ENCODE measurements at places on chromosomes 12 and 14.

DNA sequence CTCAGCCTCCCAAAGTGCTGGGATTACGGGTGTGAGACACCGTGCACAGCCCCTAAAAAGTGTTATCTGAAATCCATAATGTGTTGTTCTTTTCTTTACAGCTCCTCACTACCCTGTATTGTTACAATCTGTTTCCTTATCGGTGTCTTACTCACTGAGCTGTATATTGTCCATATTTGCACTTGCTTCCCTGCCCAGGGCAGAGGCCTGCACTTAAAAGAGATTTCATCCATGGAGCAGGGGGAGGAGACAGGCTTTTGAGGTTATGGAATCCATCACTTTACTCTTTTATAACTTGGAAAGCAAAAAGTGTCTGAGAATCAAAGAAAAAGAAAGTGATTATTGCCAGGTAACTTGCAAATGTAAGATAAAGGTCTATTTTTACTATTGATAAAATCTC lies 251.0 kb downstream of the DIO2 start:
- no peak for DNase-seq

DNA sequence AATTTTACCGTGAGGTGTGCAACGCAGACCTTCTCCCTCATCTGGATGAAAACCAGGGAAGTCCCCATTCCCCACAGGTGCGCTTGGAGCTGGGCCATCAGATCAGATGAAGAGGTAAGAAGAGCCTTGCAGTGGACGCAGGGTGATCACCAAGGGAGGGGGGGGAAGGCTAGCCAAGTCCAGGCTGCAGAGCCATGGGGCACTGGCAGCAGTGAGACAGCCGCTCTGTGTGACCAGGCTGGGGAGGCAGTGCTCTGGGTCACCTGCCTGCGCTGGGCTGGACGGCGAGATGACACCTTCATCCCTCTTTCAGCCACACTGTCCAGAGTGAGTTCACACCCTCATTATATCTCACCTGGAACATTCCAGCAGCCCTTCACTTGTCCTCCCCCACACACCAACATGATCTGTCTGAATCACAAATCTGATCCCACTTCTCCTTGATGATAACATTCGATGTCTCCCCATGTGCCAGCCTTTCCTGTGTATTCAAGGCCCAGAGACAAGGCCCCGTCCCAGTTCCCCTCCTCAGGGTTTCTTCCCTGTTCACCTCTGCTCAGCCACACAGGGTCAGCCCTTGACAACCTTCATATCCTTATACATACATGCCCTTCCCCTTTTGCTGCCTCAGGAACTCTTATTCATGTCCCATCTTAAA lies 65.9 kb upstream of the VASH1 start:
- DNase-seq = no peak

DNA sequence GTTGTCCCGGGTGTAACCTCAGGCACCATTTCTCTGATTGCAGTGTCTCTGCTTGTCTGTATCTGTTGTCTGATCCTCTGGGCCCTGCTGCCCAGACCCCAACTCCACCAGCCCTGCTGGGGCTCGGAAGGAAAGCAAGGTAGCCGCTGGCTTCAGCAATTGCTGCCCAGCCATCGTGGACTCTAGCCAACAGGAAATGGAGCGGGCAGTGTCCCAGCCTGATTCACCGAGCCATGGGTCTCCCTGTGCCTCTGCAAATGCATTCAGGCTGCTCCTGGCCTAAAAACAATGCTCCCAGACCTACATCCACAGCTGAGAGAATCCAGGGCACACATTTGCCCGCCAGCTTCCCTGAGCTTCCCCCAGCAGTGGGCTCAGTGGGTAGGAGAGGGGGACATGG lies 9.2 kb downstream of the TUNAR start:
- DNase-seq = no peak

DNA sequence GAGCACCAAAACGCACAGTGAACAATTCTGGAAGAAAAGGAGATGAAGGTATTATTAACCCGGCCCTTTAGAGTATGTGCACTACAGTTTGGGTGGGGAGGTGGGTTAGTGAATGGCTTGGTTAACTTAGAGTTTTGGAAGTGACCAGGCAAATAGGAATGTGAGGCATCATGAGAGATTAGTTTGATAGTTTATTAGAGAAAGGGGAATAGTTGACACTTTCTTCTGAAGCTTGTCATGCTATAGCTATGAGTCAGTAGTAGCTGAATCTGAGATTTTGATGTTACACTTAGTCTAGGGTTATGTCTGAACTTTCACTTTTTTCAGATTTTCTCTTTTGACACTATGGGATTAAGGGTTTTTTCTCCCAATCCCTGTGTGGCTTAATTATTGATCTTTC lies 567.2 kb downstream of the SNAPC1 start:
- DNase-seq = no peak

DNA sequence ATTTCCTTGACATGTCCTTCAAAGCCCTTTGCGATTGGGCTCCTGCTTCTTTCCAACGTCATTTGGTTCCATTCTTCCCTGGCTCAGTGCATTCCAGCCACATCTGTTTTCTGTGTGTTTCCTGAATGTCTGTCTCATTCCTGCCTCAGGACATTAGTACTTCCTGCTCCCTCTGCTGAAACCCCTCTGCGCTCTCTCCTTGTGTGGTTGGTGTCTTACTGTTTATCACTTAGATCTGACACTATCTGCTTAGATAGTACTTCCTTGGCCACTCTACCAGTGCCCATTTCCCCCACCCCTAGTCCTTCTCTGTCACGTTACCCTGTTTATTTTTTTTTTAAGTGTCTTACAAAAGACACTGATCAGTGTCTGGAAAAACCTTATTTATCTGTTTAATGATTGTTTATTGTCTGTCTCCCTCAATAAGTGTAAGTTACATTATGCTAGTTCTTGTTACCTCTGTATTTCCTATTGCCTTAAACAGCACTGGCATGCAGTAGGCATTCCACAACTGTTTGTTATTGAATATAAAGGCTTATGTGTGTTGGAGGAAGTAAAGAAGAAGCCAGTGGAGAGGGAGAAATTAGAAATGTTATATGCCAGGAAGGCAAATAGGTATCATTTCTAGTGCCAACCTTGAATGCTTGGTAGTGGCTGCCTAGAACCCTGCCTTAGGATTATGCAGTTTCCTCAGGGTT lies 21.5 kb downstream of the DYRK2 start:
- no peak for DNase-seq

DNA sequence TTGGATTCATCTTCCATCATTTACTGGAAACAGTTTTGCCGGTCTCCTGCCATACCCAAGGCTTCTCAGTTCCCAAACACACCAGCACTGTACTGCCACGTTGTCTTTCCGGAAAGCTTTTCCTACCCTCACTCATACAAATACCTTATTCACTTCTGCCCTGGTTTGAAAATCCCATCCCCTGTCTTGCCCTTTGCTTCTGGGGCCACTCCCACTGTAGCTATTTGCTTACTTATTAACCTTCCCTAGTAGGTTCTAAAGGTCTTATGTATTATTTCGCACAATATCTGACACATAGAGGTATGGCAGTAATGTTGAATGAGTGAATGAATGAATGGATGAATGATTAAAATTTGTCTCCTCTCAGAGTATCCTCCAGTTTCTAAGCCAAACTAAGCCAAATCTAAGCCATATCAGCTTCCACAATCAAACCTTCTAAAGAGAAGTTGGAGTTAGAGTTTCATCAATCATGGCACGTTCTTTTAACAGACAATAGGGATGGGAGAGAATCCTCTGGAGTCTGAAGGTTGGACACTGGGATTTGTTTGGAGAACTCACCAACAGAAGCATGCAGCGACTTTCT lies 18.6 kb downstream of the TSPAN8 start:
- no peak for DNase-seq

DNA sequence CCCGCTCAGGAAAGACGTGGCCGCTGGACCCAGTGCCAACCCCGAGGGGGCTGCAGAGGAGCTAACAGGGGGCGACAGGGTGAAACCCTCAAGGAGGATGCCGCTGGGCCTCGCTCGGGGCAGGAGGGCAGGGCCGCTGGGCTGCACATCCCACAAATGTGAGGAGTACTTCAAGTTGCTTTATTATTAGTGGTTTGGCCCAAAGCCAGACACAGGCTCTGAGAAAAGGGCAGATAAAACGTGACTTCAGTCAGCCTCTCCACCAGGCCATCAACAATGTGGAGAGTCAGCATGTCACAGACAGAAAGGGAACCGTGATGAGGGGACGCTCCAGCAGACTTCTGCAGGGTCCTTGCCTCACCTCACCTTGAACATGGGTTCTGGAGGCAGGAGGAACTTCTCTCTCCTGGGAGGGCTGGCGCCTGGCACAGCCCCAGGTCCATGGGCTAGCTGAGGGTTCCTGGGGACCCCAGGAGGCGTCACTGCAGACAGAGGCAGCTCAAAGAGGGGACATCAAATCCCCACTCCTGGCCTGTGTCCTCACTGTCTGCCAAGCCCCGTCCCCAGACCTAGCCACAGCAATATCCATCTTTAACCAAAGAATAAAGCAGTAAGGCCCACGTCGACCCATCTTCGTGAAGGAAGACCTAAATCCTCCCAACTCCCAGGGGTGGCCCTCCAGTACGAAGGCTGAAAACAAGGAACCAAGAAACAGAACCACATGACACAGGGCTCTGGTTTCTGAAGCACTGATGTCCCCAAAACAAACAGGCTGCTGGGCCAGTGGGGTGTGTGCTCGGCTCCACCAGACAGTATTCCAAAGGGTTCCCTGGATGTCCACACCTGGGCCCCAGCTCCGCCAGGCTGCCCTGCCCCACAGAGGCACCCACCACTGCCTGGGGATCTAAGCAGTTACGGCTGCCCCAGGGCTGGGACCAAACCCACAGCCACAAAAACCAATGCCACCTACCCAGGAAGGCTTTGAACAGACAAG lies 35.1 kb downstream of the CCDC85C start:
- no peak for DNase-seq

DNA sequence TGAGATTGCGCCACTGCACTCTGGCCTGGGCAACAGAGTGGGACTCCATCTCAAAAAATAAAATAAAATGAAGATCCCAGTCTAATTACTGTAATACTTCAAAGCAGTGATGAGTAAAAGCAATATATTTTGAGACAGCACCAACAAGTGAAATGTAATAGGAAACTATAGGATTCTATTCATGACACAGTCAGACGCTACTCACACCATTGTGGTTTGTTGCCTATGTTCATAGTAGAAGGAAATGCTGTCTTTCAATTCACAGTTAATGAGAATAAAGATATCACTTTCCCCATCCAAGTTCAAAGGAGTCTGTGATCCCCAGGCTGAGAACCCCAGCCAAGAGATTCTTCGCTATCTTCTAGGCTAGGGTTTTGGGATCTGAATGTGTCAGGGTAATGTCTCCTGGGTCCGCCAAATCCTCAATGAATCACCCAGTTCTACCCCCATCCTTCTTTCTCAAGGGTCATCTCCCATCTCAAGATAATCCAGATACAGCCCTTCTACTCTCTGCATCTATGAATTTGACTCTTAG lies 16.6 kb upstream of the DTX1 start:
- DNase-seq = no peak

DNA sequence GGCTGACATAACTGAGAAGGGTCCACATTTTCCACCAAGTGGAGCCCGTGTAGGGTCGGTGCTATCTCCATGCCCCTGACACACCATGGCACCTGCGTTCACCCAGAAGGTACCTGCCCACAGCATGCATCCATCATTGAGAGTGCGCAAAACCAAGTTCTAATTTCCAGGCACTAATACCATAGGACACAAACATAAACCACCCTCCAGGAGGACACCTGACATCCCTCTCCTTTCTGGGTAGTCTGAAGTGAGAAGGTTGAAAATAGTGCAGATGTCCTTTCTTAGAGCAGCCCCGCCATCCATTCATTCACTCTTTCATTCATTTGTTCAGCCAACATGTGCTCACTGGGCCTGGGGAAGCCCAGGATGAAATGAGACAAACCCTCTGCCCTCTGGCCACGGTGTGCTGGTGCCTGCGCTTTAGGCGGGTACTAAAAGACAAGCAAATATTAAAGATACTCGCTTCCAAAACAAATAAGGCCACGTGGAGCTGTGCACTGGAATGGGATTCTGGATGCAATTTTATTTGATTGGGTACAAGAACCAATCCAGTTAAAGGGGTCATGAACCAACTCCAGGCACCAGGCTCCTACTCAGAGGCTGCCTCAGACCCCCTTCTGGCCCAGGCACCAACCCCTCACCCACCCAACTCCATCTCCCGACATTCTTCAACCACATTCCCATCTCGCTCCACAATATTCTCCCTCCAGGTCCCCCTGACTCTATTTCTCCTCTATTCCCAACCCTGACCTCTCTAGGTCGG lies 1.2 kb downstream of the TTC7B start:
- no peak for DNase-seq

- DNase-seq = no peak
Measured at GRCh38 chr12:100399095-100399494, 42.2 kb downstream of the SLC17A8 start.

DNA sequence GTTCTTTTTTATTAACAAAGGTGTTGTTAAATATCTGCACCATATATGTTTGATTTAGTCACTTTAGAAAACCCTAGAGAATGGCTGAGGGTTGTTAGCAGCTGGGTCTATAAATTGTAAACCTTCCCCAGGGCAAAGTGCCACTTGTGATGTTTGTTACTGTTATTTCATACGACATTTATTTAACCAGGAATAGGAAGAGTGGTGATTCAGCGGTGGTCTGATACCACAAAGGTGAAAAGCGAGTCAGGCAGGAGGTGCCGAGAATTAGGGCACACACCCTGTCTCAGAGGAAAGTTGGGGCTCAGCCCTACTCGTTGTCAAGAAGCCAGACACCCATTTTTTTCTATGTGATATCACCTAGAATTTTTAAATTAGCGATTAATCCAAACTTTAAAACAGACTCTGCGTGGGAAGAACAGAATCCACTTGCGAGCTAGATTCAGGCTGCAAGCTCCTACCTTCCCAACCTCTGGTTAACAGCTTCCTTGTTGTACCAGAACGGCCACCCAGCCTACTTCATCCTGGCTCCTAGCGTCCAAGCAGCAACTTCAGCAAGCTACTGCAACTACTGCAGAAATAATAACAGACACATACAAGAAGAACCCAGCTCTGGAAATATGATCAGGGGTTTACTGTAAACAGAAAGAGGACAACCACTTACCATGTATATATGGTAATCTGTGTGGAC lies 126.7 kb downstream of the TMEM132D start:
- DNase-seq = peak; percentile 44

GRCh38 chr12:4088451-4088850 lies 185.1 kb upstream of the CCND2 start:
- DNase-seq = no peak

GRCh38 chr12:106342397-106343213 lies 14.9 kb upstream of the POLR3B start:
- no peak for DNase-seq

Data from NCI-H187 treated with DMSO at 0.1 percent for 48 hours (cell line).